ENCODE measurements at places on chromosomes 5 and 9.
A peak's percentile ranks its signal among the peaks of the same experiment; 100 is the strongest.

DNA sequence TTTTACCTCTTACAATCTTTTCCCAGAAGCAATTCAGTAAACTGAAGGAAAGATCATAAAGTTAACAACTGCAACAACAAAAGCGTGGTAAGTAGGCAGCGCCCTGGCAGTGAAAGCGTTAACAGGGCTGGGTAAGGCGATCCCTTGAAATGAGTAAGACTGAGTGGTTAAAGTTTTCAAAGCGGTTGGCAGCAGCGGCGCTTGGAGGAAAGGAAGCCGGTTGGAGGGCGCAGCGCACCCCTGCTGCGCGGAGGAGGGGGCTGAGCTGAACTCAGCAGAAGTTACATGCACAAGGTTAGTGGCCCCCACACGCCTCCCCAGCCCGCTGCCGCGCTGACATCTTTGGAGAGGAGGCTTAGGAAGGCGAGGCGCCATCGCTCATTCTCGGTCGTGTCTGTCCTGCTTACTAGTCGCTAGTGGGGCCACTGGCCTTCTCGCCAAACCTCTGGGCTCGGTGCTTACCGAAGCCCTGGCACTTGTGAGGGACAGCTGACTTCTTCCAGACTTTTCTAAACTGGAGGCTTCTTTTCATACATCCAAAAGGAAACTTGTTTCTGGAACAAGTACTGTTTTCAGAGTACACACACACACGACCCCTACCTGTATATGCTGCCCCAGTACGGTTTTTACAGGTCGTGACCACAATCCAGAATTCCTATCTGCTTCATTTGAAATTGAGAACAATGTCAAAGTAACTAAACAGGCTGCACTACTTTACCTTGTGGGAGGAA lies at the start of gene SH3RF2:
SH3RF2 (plus strand) TSS at position 178 of the 731 bp plus-strand sequence. CDS start 1,351 bp downstream, outside the sequence.
- peak; percentile 82 for DNase-seq

- no peak for DNase-seq
Measured at GRCh38 chr5:151084363-151084762, 3.5 kb upstream of the TNIP1 start.

GRCh38 chr5:31096238-31096865 lies 97.1 kb upstream of the CDH6 start:
- DNase-seq, result no peak

DNA sequence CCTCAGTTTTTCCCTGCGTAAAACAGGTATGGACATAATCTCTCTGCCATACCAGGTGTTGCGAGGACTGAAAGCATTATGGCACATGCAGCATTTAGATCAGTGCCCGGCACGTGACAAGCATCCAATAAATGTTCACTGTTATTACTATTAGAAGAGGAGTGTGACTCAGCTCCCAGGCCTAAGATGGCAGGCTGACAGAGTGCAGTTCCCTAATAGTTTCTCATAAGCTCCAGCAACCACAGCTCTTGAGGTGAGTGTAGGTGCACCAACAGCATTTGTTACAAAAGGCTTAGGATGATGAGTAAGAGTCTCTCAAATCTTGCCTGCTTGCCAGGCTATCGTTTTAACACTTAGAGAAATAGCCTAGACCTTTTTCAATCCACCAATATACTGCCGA lies 28.9 kb upstream of the GLIS3 start:
- DNase-seq, result no peak

- no peak for DNase-seq
Measured at GRCh38 chr5:142783601-142784341, 13.6 kb downstream of the ARHGAP26 start.

DNA sequence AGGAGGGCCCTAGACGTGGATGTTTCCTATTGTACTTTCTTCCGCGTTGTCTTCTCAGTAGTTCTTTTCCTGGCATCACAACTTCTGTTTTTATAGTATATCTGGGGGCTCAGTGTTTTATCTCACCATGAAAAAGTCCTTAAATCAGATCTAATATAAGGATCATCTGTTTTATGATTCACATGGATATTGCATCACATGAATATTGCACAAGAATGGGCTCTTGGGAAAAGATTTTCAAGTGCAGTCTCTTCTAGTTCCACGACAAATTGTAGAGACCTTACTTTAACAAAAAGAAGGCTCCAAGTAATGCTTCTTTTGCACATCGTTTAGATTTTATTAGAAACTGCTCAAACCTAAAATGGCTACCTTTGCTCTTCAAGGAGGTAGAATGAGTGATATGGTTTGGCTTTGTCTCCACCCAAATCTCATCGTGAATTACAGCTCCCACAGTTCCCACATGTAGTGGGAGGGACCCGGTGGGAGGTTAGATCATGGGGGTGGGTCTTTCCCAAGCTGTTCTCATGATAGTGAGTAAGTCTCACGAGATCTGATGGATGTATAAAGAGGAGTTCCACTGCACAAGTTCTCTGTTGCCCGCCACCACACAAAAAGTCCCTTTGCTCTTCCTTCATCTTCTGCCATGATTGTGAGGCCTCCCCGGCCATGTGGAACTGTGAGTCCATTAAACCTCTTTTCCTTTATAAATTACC lies 53.7 kb upstream of the FAM120A start:
- no peak for DNase-seq

DNA sequence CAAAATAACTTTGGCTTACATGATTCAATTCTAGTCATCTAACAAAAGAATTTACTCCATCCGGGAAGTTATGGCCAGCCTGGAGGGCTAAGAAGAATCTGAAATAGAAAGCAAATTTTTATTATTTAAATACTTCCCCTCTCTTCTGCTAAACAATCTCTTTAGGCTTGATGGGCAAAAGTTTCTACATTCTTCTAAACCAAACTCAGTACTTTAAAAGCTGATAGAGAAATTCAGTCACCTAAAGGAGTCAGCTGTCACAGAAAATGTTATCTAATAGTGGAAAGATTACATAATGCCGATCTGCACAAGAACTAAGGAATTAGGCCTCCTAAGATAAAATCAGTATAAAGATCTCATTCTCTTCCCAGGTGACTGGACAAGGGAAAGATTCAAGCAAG lies 32.4 kb downstream of the GNAQ start:
- no peak for DNase-seq

- no peak for DNase-seq
Measured at GRCh38 chr5:76851728-76852369, 2.0 kb downstream of the S100Z start.

DNA sequence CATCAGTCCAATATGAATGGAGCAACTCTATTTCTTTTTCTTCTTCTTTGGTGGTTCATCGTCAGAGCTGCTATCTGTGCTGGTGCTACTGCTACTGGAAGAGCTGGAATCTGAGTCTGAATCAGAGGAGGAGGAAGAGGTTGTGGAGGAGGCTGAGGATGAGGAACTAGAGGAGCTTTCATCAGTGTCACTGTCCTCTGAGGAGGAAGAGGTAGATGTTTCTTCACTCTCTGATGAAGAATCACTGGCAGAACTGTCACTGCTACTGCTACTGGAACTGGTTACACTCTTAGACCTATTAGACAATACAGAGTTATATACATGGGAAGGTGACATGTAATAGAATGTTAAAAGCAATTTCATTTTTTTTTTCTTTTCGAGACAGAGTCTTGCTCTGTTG lies 27.8 kb downstream of the ZCCHC10 start:
- no peak for DNase-seq
